ENCODE measurements at places on chromosomes 13 and 19.

- no peak for DNase-seq
These were observed 83.6 kb upstream of the PDCD5 start for GRCh38 chr19:32497391-32497790.

- no peak for DNase-seq
These were observed 1.5 kb upstream of the GZMM start for GRCh38 chr19:542173-542866.

DNA sequence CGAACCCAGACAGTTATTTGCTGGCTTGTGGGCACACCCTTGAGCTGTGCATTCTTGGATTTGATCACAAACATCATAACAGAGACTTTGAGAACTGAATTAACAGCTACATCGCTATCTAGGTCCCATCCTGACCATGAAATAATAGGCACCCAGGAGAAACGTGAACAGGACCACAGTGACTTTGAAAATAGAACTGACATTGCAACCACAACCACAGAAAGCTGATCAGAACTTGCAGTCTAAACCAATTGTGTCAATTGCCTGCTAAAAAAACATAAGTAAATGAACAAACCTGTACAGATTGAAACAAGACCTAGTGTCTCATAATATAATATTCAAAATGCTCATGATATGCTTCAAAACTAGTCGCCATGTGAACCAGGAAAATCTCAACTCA, 18.3 kb upstream of the KATNAL1 start:
- DNase-seq, result no peak

GRCh38 chr13:98858191-98858590, 105.7 kb upstream of the SLC15A1 start:
- no peak for DNase-seq

- no peak for DNase-seq
These were observed 27.7 kb upstream of the MBNL2 start for GRCh38 chr13:97194479-97194878.

- no peak for DNase-seq
These were observed 141.1 kb downstream of the TNFRSF19 start for GRCh38 chr13:23711355-23711754.

DNA sequence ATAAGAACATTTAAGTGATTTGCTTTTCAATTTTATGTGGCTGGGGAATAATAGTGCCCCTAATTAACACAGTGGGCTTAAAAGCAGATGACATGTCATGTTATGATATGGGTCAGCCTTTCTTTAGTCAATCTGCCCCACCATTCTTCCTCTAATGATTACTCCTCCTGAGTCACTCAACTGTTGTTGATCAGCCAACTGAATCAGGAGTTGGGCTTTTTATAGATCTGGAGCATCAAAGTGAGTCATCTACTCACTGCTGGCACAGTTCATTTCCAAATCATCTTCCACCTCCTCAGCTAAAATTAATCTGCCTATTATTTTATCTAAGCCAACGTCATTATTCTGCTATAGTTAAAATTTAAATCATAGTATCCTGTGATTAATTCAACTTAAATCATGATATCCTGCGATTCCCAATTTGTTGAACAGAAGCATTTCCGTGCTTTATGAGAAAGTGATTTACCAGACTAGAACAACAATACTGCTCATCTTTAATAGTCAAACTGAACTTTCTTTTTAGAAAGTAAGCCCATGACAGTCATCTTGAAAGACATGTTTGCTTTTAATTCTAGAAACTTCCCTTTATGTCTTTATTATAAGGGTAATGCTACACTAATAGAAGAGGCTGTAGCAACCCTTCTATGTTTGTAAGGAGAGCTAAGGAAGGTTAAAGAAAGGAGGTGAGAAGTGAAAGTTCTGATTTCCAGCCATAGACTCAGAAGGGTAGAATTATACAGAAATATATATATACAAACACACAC, 551.4 kb downstream of the TBC1D4 start:
- DNase-seq, result no peak

- peak; percentile 100 for DNase-seq
These were observed 509 bp upstream of the HDGFL2 start for GRCh38 chr19:4471403-4472173.

- DNase-seq, result no peak
These were observed 180.9 kb downstream of the B3GLCT start for GRCh38 chr13:31380715-31381114.

GRCh38 chr19:45645068-45645630, 6.0 kb upstream of the EML2 start:
- no peak for DNase-seq

GRCh38 chr19:43895727-43896308, 39.3 kb downstream of the ZNF45 start:
- no peak for DNase-seq

DNA sequence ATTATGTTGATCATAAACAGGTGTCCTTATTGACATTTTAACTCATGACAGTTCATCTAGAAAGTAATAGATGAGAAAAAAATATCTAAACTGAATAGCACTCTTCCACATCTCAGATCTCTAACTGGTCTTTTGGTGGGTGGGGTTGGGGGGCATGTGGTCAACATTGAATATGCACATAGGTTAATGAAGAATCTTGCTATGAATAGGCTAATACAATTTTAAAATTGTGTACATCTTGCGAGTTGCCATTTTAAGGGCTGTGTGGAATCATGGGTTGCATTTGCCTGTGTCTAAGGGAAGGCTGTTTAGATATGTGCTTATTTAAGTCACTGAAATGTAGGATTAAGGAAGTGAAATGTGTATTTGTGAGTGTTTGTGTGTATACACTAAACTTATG, 346.0 kb downstream of the ITGBL1 start:
- DNase-seq, result no peak

DNA sequence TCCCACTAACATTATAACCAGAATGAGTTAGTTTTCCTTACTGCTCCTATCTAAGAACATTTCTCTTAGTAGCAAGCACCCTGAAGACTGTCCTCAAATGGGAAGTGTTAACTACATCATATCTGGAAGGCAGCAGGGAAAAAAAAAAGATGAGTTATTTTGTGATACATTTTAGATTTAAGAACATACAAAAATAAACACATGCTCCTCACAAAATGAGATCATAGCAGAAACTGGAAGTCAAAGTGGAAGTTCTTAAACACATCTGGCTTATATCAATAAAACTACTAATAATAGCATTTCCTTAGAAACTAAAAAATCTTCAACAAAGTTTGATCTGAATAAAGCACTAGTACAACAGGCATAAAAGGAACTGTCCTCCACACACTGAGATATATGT, 70.4 kb downstream of the SLITRK6 start:
- no peak for DNase-seq

- no peak for DNase-seq
These were observed 399.0 kb downstream of the DCT start for GRCh38 chr13:94080527-94080926.

DNA sequence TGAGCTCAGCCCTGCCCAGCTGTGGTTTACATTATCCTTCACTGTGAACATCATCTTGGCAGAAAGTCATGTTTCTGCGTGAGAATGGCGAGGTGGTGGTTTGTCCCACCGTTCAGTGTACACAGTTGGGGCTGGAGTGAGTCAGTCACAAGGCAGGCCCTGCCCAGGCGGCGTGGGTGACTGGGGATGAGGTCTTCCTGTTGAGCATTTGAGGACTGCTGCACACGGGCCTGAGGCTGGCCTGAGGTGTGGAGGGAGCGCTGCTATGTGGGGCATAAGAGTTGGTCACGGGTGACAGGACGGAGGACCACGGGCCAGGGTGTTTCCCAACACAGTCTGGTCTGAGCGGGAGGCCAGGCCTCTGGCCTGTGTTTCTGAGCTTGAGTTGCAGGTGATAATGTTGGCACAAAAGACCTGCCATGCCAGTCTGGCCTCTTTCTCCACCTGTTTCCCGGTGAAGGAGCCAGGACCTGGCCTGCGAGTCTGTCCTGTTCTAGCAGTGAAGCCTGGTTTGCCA, 13.4 kb upstream of the C19orf33 start:
- DNase-seq, result no peak

GRCh38 chr13:23898101-23898500, 799 bp upstream of the C1QTNF9B start:
- no peak for DNase-seq

DNA sequence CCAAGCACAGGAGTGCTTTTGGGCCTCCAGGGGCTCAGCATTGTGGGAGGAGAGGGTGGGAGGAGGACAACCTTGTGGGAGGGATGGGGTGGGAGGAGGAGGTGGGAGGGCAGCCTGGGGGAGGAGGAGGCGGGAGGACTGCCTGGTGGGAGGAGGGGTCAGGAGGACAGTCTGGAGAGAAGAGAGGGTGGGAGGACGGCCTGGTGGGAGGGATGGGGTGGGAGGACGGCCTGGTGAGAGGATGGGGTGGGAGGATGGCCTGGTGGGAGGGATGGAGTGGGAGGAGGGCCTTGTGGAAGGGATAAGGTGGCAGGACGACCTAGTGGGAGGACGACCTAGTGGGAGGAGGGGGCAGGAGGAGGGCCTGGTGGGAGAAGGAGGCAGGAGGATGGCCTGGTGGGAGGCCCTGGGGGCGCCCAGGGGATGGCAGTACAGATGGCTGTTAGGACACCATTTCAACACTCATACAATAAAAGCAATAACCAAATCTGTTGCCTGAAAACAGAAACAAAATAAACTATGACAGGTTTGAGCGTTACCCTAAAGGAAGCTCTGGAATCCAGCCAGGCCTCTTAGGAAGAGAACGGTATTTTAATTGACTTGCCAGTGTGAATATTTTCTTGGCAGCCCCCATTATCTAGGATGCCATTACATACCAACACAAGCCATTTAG, 63.7 kb downstream of the CRYL1 start:
- DNase-seq, result no peak

DNA sequence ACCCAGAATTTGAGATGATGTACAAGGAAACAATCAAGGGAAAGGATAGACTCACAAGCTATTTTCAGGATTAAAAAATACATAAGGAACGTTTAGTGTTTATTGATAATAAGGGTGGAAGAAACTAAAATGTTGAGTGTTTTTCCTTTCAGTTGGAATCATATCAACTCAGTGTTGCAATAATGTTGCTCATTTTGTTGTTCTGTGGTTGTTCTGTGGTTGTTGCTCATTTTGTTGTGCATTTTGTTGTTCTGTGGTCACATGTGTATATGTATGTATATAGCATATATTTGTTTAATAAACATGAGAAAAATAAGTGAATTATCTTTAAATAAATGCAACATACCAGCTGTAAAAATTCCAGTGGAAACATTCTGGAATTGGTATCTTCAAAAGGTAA, 262.4 kb upstream of the SPRY2 start:
- no peak for DNase-seq

GRCh38 chr19:46886546-46887239, 25.9 kb downstream of the ARHGAP35 start:
- DNase-seq, result no peak

GRCh38 chr13:89270736-89271135, 1599.6 kb downstream of the SLITRK5 start:
- no peak for DNase-seq

DNA sequence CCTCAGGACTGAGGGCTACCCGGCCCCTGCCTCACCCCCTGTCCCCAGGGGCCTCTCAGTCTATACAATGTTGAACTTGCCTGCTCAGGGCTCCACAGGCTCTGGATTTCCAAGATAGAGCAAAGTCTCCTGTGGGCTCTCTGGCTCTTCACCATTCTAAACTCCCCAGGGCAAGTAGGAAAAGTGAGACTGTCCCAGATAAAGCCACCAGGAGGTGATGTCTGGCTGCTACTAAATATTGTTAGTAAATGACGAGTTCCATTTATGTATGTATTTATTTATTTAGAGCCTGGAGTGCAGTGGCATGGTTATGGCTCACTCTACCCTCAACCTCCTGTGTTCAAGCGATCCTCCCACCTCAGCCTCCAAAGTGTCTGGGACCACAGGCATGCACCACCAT, 73.6 kb upstream of the SIAH3 start:
- no peak for DNase-seq

GRCh38 chr19:56837492-56838023, 3.0 kb downstream of the PEG3 start:
- peak; percentile 33 for DNase-seq

DNA sequence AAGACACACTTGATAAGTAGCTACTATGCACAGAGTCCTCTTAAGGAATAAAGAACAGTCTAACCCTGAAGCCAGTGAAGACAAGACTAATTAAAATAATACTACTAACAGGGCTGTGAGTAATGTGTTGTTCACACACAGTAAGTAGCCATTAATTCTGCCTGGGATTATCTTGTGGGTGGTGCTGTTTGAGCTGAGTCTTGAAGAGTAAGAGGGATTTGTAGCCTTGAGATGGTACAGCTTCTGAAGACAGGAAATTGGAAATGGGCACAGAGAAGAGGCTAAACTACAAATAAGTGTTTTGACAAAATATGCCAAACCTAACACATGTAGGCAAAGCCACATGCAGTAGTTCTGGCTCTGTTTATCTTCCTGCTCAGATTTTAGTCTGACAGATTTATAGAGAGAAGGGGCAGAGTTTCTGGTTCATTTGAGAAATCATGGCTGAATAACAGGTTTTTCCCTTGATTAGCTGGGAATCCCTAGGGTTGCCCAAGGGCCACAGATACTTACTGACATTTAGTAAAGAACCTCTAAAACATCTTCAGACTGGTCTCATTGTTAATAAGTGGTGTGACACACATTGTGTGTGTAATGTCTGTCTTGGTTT, 38.0 kb downstream of the ITGBL1 start:
- DNase-seq, result no peak

GRCh38 chr19:58227964-58228584, 640 bp upstream of the ZNF544 start:
- DNase-seq, result no peak

GRCh38 chr13:110380359-110381028, 73.4 kb downstream of the COL4A2 start:
- no peak for DNase-seq

DNA sequence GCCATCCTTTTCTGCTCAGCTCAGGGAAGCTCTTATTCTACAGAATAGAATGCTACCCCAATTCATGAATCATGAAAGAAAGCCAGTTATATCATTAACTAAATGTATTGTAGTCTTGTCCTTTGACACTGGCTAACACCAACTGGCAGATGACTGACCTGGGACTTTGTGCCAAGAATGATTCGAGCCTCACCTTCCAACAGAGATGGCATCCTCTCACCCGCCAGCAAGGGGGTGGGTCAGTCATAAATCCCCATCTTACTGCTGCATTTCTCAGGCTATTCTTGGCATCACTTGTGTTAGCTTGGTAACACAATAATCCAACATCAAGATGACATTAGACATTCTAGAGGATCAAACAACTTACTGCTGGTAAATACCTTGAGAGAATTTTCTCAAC, 1239.8 kb upstream of the MIR17HG start:
- DNase-seq, result no peak

DNA sequence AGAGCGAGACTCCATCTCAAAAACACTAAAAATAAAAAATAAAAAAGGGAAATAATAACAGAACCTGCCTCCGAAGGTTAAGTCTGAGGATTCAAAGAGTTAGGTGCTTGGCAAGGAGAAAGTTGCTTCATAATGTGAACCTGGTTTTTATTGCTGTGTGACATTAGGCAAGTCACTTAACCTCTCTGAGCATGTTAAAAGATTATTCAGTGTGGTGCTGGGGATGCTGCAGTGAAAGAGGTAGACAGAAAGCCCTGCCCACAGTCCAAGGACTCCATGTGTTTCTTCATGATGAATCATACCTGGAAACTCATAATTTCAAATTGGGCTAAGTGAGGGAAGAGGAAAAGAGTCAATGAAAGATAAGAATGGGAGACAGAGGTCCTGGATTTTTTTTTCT, 2.4 kb downstream of the IL27RA start:
- DNase-seq, result no peak

- DNase-seq, result no peak
These were observed 3.3 kb upstream of the GPR183 start for GRCh38 chr13:99310382-99311031.

All from frontal cortex (tissue), 4 donors.